ENCODE measurements at places on chromosomes 2 and 18.

GRCh38 chr2:55419233-55419678, 400 bp downstream of the CCDC88A start:
- DNase-seq: no peak

DNA sequence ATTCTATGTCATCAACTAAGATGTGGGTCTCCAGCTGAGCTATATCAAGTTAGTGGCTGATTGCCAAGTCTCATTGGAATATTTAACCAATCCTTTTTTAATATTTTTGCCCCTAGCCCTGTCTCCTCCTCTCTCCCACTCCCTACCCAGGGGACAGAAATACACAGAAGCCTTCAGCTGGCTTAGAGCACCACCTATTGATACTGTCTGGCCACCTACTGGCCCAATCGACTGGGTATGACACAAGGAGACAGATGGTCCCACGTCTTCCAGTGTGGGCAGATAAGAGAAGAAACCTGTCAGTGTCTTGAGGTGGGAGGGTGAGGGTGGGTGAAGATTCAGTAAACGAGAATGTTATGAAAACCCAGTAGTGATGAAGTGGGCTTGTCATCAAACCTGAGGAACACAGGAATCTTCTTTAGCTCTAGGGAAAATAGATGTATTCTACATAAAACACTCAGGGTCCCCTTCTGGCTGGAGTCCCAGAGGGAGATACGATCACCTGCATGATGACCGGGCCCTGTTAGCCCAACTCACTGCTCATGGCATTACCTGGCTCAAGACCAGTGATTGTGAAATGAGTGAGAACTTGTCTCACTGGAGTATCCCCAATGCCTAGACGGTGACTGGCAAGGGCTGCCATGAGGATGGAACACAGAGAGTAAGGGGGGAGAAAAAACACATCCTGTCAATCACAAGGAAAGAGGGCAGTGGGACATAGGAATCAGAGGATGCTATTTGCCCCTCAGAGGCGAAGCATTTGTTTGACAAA, 26.7 kb downstream of the POLR1A start:
- DNase-seq: no peak

GRCh38 chr18:73407506-73407905, 539.7 kb upstream of the NETO1 start:
- no peak for DNase-seq

GRCh38 chr2:5412001-5412400, 280.2 kb upstream of the SOX11 start:
- no peak for DNase-seq

DNA sequence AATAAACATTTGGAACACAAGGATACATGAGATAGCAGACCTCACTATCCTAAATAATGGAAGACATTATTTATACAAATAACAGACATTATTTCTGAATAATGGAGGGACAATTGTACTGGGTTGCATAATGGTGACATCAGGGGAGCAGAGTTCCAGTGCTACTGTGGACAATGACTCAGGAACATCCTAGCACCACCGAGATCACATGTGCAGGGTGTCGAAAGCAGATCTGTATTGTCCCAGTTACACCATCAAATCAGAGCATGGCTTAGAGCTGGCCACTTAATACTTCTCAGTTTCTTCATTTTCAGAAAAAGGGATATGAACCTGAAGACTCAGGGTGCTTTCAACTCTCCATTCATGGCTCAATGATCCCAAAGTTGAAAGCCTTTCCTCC, 249.1 kb upstream of the RBMS1 start:
- no peak for DNase-seq

DNA sequence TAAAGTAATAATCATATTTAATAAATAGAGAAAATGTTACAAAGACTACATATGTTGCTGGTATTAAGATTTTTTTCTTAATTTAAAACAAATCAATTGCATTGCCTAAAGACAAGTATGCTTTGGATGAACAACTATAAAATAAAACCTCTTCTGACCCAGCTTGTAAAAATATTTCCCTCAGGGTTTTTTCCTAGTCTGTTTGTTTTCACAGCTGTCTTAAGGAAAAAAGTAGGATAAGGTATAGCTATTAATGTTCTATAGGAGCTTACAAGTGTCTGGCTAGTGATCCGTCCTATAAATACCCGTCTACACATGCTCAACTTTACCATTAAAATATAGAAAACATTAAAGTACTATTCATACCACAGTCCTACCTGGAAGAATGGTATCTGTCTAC, 97.1 kb downstream of the NOL10 start:
- no peak for DNase-seq

DNA sequence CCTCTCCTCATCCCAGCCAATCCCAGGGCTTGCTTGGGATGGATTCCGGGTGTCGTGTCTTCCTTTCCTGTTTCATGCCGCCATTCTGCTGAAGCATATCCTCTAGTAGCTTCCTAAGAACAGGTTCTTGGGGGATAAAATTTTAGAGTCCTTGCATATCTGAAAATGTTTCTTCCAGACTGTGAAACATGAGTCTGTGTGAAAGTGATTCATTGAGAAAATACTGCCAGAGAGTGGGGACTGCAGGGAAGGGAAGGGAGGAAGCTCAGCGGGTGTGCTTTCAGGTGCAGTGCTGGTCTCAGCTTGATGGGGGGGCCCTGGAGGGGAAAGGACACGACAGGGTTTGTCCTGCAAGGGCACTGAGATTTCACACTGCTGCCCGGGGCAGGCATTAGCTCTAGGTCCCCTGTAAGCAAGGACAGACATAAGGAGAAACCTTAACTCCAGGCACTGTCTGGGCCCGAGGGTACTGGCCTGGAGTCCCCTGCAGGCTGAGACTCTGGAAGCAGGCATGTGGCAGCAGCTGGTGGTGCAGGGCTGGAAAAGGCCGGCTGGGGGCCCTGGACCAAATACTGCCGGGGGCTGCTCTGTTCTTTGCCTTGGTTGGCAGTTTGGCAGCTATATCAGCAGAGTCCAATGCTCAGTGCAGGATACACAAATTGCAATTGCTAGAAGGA, 97.6 kb upstream of the HS6ST1 start:
- no peak for DNase-seq

GRCh38 chr2:229297247-229297646, 26.2 kb upstream of the PID1 start:
- no peak for DNase-seq

- no peak for DNase-seq
Measured at GRCh38 chr2:142586693-142587580, 290.5 kb upstream of the KYNU start.

DNA sequence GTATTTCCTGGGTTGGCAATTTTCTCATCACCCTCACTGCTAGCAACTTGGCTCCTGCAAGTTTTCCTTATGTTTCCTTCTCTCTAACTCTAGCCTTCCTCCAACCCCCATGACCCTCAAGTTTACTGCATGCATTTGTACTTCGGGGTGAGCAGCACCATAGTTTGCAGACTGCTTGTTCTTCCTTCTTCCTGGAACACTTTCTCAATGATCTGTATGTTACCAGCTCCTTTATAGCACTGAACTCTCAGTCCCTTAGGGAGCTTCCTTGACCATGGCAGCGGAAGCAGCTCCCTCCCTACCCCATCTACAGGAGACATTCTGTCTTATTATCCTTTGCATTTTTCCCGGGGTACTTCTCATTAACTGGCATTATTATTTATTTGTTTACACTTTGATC, 1089.5 kb upstream of the GYPC start:
- DNase-seq: no peak

DNA sequence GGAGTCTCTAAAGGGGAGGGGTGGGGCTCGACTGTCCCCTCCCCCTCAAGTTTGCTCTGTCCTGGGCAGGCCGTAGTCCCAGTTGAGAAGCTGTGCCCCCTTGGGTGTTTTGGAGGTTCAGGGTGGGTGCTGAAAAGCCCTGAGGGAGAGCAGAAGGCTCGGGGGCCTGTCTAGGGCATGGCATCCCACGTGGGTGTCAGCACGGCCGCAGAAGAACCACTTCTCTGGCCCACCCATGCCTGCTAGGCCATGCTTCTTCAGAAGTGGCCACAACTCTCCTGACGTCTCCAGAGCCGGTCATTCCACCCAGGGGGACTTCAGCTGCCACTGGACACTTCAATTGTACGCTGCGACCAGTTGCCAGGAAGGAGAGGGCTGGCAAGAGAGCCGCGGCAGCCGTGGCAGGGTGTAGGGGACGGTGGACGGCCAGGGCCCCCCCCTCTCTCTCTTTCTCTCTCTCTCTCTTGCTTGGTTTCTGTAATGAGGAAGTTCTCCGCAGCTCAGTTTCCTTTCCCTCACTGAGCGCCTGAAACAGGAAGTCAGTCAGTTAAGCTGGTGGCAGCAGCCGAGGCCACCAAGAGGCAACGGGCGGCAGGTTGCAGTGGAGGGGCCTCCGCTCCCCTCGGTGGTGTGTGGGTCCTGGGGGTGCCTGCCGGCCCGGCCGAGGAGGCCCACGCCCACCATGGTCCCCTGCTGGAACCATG, at the start of gene INPP5D:
TSS of gene INPP5D (plus strand) at position 546 of the 704 bp plus-strand sequence. CDS start at position 683, 137 bp downstream.
- DNase-seq: no peak

DNA sequence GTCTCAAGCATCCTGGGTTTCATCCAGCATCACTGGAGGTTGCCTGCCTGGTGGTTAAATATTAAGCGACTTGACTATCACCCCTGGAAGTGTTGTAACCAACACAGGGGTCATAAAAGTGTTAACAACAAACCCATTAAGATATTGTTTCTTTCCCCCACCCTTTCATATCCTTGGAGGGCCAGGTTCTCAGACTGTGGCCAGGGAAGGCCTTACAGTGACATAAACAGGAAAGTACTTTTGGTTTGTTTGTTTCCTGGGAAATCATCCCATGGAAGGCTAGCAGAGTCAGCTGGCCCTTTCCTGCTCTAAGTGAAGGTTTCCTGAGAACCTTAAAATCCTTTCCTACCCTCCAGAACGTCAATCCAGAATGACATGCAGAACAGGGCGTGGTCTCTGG, 160.9 kb downstream of the CLIP4 start:
- DNase-seq: no peak

- DNase-seq: no peak
Measured at GRCh38 chr2:3806168-3806567, 102.8 kb downstream of the DCDC2C start.

- peak; percentile 43 for DNase-seq
Measured at GRCh38 chr2:64327510-64328414, 126.2 kb upstream of the LGALSL start.

DNA sequence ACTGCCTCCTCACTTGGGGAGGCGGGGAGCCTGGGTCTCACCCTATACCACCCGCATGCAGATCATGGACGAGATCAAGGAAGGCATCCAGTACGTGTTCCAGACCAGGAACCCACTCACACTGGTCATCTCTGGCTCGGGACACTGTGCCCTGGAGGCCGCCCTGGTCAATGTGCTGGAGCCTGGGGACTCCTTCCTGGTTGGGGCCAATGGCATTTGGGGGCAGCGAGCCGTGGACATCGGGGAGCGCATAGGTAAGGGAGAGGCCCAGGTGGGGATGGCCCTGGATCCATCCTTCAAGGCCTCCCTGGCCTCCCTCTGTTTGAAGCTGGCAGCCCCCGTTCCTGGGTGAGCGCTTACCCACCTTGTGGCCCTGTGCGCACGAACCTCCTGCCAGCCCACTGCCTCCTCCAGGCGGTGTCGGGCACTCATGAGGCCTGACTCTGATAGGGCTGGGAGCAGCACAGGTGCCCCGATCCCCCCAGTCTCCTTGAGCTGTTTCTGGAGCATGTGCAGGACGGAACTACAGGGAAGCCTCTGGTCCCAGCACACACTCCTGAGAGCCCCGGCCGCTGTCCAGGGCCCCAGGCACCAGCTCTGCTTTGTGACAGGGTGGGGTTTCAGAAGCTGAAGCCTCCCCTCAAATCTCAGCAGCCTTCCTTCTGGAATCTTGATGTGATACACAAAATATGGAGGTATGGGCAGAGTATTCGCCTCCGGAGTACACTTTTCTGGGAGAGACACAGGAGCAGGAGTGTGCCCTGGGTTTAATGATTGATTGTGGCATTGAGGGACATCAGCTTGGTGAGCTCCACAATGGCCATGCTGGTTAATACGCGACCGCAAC, 708 bp downstream of the AGXT start:
- DNase-seq: no peak

DNA sequence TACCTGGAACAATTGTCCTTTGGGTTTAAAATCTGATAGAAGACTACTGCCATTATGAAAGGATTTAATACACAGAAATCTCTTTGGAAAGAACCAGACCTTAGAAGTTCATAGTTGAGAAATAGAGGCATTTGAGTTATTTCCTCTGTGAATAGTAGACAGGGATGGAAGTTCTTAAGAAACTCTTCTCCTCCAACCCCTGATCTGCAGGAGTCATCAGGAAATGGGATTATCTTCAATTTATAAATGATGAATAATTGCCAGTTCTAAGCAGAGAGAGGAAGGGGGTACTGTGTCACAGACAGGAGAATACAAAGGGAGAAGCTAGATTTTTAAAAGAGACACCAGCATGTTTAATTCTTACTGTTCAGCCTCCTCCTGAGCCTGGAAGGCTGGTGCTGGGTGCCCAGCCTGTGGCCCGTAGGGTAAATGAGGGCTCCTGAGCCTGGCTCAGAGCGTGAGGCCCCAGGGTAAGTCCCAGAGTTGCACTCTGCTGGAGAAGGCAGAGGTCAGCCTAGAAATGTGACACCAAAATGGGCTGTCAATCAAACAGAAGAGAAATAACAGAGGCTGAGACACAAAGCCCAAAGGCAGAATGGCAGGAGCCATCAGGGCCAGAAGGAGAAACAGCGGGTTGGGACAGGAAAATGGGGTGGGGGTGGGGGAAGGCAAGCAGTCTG, 58.2 kb upstream of the PKDCC start:
- DNase-seq: no peak

DNA sequence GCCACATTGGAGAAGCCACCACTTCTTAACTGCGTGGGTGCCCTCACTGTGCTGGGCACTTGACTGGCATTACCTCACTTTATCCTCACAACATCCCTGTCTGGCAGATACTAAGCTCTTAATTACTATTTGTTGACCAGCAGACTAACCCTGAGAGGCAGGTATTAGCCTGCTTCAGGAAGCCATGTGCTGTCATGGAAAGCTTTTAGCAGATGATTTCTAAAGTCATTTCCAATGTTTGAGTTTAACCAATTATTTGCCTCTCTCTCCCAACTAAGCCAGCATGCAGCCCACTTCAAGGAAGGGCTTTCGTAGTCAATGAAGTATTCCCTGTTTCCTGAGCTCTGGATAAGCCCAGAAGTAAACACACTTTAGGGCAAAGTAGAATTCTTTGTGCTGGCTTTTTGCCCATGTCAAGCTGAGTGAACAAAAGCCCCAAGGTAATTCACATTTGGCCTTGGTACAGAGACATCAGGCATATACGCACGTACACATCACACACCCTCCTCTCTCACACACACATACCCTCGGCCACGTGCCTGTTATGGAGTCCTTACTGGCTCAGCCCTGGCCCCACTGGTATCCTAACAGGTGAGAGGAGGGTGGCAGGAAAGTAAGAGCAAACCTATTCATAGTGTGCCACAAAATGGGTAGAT, 108.6 kb downstream of the C1D start:
- no peak for DNase-seq

GRCh38 chr2:101328474-101329007, 20.0 kb upstream of the RNF149 start:
- peak; percentile 11 for DNase-seq

GRCh38 chr2:44942304-44943030, 965 bp downstream of the SIX3 start:
- no peak for DNase-seq

GRCh38 chr2:185644828-185645227, 93.8 kb upstream of the FSIP2 start:
- no peak for DNase-seq

GRCh38 chr18:49725809-49726674, 87.3 kb downstream of the ACAA2 start:
- DNase-seq: no peak

GRCh38 chr2:138712212-138712979, 67.8 kb downstream of the NXPH2 start:
- peak; percentile 61 for DNase-seq

- DNase-seq: no peak
Measured at GRCh38 chr2:204725693-204726360, 180.6 kb downstream of the PARD3B start.
